ENCODE measurements at places on chromosomes 12 and 14. TPM values are rescaled to one million over a fixed set of nuclear protein-coding genes. Genes with fewer than 3 reads are reported as not detected.

GRCh38 chr14:21486640-21487087, 9.7 kb downstream of the TOX4 start:
- DNase-seq, result no peak
- no peak overlapping the region for H3K4me3 ChIP-seq
- no peak overlapping the region for H3K27ac ChIP-seq
- H3K4me1 ChIP-seq, result no peaks in the 10 kb centered on the region
- no peaks in the 10 kb centered on the region for H3K27me3 ChIP-seq
- peaks cover 41% of the 10 kb centered on the region for H3K36me3 ChIP-seq

GRCh38 chr12:78963439-78964227, 99.1 kb downstream of the SYT1 start:
- DNase-seq, result no peak
- H3K36me3 ChIP-seq, result no peaks in the 10 kb centered on the region
- no peaks in the 10 kb centered on the region for H3K27me3 ChIP-seq

GRCh38 chr12:122073815-122074214, 4.7 kb upstream of the MLXIP start:
- H3K4me1 ChIP-seq, result peaks cover 8% of the 10 kb centered on the region
- no peak for DNase-seq
- H3K27ac ChIP-seq, result no peak overlapping the region
- H3K27me3 ChIP-seq, result no peaks in the 10 kb centered on the region

- H3K27ac ChIP-seq, result no peak overlapping the region
- no peaks in the 10 kb centered on the region for H3K36me3 ChIP-seq
- no peak for DNase-seq
- H3K4me3 ChIP-seq, result no peak overlapping the region
Observed at GRCh38 chr14:91841065-91841464, 26.3 kb downstream of the TC2N start.

GRCh38 chr12:53552361-53553327, 45.4 kb upstream of the NPFF start:
- no peak for DNase-seq
- H3K27me3 ChIP-seq, result no peaks in the 10 kb centered on the region
- H3K4me1 ChIP-seq, result no peaks in the 10 kb centered on the region

Gene C3AR1
- not detected for total RNA-seq
